MG63 (cell line): ENCODE measurements at places on chromosomes 7 and 10. TPM values are rescaled to one million over a fixed set of nuclear protein-coding genes. Genes with fewer than 3 reads are reported as not detected.
A peak's percentile ranks its signal among the peaks of the same experiment; 100 is the strongest.

DNA sequence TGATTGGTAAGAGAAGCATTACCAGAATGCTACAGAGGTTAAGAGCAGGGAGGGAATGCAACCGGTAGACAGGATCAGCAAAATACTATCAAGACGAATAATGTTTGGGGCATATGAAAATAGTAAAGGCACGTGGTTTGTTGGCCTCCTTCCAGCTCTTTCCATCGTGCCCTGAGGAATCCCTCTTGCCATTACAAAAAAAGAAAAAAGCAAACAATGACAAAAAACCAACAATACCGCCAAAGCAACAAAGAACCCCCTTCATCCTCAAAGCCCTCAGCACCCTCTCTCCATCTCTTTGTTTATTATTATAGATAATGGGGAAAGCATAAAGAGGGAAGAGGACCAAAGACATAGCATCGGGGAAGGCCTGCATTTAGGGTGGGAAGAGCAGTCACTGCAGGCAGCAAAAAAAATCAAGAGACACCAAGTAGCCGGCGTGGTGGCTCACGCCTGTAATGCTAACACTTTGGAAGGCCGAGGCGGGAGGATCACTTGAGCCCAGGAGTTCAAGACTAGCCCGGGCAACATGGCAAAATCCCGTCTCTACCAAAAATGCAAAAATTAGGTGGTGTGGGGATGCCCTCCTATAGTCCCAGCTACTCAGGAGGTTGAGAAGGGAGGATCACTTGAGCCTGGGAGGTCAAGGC lies 78.0 kb downstream of the HIP1 start:
- DNase-seq: no peak

- peak; percentile 39 for DNase-seq
These were observed 294.5 kb upstream of the NFE2L3 start for GRCh38 chr7:25857376-25858067.

GRCh38 chr10:50224330-50224952 lies 26.9 kb downstream of the ASAH2 start:
- peak; percentile 50 for DNase-seq

- no peak for DNase-seq
These were observed 183.9 kb downstream of the THSD7A start for GRCh38 chr7:11648101-11648500.

Gene ZNF438
- 0.30 and 3.7 TPM in 2 replicates for total RNA-seq

Gene PDIA4
- 189 and 204 TPM in 2 replicates for total RNA-seq

GRCh38 chr7:39172137-39172536 lies 194.4 kb downstream of the POU6F2 start:
- DNase-seq: no peak

- no peak for DNase-seq
These were observed 73.2 kb downstream of the NKX6-2 start for GRCh38 chr10:132712743-132713142.

DNA sequence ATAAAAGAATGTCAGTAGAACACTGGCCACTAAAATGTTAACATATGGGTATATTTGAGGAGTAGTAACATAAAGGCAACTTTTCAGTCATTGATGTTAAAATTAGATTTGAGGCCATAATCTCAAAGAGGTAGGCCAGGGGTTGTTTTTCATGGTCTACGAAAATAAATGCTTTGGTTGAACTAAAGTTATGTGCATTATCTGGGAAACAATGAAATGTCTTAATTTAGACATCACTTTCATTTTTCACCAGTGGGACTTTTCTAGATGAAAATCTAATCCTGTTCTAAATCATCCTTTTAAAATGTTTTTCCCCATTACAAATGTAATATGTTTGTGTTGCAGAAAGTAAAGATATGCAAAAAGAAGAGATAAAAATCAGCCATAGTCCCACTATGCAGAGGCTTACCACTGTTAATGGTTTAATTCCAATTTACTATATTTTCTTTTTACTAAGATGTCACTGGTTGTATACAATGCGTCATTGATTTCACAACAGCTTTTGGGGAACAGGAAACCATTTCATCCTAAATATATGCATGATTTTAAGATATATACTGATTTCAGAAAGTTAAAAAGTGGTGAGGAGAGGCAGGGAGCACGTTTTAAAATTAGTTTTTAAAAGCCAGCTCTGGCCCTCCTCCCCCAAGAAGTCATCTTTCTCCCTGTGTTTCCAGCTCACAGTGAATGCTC lies 64.3 kb downstream of the ARID5B start:
- no peak for DNase-seq

GRCh38 chr7:7639421-7639820 lies 1.1 kb upstream of the UMAD1 start:
- no peak for DNase-seq
